ENCODE measurements at places on chromosomes 2 and 18.

- peak; percentile 70 for DNase-seq
Observed at GRCh38 chr2:29192526-29192925, 77.3 kb downstream of the CLIP4 start.

GRCh38 chr18:41058351-41059125, 896.5 kb upstream of the PIK3C3 start:
- DNase-seq = no peak

DNA sequence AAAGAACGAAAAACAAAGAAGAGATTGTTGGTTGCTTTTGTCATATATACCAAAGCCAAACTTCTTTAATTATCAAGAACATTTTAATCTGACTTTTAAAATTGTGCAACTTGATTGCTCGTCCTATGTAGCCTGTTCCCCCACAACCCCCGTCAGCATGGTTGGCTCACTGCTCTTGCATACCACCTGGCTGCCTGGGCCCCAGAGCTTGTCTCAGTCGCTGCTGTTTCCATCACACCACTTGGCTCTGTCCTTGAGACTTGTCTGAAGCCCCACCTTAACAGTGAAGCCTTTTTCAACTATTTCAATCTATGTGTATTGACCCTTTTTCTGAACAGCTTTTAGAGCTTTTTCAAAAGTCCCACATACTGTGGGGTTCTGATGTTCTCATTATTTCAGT, 270.8 kb downstream of the ZNF407 start:
- DNase-seq = no peak

DNA sequence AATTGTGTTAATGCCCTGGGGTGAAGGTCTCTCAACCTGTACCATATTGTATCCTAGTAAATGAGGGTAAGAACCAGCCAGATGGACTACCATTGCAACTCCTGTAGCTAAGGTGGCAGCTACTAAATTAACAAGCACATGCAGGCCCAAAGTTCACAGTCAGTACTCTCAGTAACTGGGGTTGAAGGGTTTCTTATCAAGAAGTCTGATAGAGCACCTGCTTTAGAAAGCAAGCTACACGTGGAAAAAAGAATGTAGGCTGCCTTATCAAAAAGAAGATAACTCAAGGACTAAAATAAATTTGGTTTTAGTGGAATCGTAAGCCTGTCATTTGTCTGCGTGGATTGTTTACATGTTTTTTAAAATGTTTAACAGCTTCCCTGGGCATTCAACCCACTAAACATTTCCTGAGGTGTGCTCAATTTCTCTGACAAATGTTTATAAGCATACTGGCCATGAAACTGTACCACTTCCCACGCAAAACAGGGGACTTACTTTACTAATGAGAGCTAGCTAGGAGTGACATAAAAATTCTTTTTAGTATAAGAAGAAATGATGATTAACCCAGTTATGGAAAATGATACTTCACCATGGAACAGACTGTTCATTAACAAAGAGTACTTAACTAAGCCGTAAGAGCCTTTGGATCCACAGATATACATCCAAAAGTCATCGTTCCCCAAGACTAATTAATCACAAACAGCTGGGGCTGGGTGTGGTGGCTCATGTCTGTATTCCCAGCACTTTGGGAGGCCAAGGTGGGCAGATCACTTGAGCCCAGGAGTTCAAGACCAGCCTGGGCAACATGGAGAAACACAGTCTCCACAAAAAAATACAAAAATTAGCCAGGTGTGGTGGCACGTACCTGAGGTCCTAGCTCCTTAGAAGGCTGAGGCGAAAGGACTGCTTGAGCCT, 36.5 kb downstream of the LPIN2 start:
- no peak for DNase-seq

DNA sequence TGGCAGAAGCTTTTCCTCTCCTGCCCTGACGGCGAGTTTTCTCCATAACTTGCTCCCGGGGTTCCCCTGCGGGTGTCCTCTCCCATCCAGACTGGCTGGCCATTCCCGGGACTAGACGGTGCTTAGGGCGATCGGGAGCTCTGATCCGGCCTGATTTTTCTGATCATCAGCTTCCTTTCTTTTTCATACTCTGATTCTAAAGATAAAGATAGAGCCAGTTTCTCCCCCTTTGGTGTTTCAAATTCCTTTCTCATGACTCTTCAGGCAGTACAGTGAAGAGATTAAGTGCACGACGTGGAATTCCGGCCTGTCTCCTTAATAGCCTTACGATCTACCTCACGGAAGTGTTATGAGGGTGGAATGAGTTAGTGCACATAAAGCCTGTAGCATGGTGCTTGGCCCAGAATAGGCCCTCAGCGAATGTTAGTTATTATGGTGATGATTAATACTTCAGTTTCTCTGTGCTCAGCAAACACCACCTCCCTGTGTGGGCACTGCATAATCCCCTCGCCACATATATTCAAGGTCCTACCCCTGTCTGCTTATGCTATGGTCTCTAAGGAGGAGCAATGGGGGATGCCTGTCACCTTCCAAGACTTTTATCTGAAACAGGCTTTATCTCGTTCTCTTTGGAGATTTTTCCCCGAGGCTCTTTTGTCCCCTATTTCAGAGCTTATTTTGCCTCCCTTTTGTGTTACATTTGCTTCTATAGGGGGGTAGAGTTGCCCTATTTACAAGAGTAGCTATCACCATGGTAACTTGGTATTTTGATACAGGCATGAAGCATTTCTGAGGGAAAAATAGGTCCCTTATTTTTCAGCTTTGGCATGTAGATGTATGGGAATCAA, 254.8 kb downstream of the CDH2 start:
- peak; percentile 44 for DNase-seq

DNA sequence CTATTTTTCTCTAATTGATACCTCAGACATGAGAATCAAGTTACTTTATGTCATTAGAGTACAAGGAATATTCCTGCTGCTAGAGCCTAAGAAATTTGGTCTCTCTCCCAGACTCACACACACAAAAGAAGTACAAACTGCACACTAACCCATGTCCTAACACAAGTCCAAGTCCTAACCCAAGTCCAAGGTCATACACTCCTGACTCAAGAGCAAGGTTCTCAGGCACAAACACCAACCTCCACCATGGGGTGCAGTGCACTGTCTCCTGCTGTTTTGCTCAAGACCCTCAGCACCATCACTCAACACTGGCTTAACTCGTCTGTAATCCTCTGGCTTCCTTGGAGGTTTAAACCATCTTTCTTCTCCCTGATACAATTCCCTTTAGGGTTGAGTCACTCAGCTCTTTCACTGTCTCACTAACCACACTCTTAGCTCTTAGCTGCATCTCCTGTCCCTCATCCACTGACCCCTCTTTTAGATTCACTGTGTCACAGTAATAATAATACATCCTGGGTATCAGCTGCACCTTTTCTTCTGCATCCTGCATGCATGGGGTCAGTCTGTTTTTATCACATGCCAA, 129.8 kb downstream of the BCL2L11 start:
- DNase-seq = no peak

DNA sequence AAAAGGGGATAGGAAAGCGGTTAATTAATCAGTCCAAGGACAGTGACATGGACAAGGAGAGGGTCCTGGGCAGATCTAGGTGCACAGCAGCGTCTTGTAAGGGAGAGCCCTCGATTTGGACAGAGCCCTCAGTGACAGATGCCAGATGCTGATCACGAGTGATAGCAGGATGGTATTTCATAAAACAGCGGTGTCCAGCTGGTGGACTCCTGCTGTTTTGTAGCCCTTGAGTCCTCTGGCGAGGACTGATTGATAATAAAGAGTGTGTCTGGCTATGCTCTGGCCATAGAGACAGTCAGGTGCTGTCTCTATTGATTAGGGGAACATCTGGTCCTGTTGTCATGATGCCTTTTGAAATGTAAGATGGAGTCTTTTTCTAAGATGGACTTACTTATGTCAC, 180.7 kb downstream of the NCK2 start:
- DNase-seq = no peak

GRCh38 chr2:230871361-230872150, 6.8 kb downstream of the ITM2C start:
- DNase-seq = no peak

GRCh38 chr2:22894761-22895160, 490.2 kb upstream of the KLHL29 start:
- DNase-seq = no peak

DNA sequence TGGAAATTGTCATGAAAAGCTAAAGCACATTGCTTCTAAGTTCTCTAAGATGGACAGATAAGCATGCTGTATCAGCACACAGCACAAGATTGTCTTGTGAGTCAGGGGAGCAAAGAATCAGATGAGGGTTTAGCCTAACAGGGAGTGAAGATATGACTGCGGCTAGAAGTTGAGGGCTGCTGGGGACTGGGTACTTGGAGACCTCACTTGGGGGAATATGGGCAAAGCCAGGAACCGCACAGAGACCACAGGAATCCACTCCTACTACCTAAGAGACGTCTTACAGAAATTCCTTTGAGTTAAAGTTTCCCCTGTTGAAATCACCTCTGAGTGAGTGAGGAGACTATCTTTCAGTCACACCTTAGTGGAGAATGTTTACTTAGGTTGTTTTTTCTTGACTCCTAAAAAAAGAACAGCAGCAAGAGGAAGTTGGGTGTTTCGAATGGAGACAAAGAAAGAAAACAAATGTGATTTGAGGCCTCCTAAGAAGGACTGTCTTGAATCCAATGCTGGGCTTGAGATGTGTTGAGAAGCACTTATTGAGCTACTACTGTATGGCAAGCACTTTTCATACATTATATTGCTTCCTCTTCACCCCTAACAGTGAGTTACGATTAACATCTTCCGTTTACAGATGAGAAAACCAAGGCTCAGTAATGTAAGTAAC, 100.7 kb downstream of the ANKRD44 start:
- no peak for DNase-seq

DNA sequence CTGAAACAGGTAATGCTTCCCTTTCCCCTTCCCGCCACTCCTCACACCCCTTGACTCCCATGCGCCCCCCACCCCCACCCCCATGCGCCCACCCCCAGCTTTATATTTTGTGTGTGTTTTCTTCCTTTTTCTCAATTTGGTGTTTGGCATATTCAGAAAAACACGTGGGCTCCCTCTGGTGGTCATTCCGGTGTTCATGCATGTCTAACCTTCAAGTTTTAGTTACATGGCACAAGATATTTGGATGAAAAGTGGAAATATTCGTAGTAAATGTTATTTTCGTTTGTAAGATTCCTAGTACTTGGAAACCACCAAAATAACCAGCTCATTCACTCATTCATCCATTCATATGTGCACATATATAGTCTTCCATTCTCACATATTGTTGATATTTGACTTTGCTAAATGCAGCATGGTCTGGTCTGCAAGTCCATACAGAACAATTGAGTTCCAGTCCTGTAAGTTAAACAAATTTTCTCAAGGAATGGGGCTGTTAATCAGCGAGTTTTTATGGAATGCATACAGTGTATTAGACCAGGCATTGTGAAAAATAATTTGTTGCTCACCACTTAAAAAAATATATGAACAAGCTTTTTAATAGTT, 143.6 kb upstream of the MAP3K20 start:
- DNase-seq = peak; percentile 90

GRCh38 chr18:71249791-71250190, 960.9 kb downstream of the SOCS6 start:
- DNase-seq = no peak

- no peak for DNase-seq
Observed at GRCh38 chr2:115572746-115573145, 1130.3 kb downstream of the DPP10 start.

- no peak for DNase-seq
Observed at GRCh38 chr2:65901756-65902155, 469.4 kb upstream of the SPRED2 start.
